ENCODE measurements at places on chromosomes 3 and 15.

GRCh38 chr3:120473896-120474675 is 23.3 kb upstream of the FSTL1 start:
- DNase-seq: no peak

- no peak for DNase-seq
Observed at GRCh38 chr15:97858296-97858695, 102.2 kb upstream of the ARRDC4 start.

GRCh38 chr15:45199136-45199810 is 11.5 kb upstream of the SHF start:
- peak; percentile 41 for DNase-seq

- DNase-seq: no peak
Observed at GRCh38 chr3:47260605-47261004, 22.0 kb downstream of the KIF9 start.

GRCh38 chr3:141302364-141303141 is 65.8 kb upstream of the ZBTB38 start:
- no peak for DNase-seq

GRCh38 chr3:69240651-69241568 is 118.5 kb upstream of the LMOD3 start:
- DNase-seq: no peak

DNA sequence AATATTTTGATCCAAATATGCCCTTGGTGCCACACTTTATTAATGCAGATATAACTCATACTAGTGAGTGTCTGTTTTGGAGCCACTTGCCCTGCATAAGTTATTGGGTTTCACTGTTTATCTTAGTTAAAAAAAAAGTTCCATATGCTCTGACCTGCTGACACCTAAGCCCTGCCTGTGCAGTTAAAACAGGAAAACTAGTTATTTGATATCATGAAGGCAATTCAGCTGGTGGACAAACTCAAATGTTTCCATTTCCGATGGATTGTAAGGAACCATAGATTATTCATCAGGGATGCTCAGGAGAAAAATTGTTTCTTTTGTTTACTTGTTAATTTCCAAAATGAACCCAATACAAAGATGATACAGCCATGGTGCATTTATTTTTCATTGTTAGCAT is 68.3 kb downstream of the NR2F2 start:
- DNase-seq: no peak

GRCh38 chr3:197472151-197472550 is 83.6 kb downstream of the BDH1 start:
- DNase-seq: no peak

- DNase-seq: no peak
Observed at GRCh38 chr3:110623571-110623970, 448.0 kb upstream of the NECTIN3 start.

GRCh38 chr3:2921903-2922302 is 188.3 kb downstream of the IL5RA start:
- DNase-seq: no peak

DNA sequence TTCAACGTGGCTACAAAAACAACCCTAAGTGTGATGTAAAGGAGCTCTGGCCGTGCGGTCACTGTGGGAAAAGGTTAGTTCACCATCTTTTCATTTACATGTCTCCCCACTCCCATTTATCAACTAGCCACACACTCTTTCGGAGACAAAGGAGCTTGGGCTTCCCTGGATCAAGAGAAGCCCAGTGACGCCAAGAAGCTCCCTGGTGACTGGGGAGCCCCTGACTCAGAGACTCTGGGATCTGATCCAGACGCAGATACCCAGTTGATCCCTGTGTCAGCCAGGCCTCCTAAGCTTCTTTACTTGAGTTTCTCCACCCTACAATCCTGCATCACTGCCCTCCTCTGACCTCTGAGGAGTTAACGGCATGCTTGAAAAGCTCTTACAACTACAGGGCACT is 43.9 kb downstream of the HEG1 start:
- no peak for DNase-seq

- peak; percentile 8 for DNase-seq
Observed at GRCh38 chr3:59542276-59542675, 492.5 kb upstream of the CFAP20DC start.

GRCh38 chr15:53841651-53842050 is 82.2 kb upstream of the WDR72 start:
- DNase-seq: no peak

DNA sequence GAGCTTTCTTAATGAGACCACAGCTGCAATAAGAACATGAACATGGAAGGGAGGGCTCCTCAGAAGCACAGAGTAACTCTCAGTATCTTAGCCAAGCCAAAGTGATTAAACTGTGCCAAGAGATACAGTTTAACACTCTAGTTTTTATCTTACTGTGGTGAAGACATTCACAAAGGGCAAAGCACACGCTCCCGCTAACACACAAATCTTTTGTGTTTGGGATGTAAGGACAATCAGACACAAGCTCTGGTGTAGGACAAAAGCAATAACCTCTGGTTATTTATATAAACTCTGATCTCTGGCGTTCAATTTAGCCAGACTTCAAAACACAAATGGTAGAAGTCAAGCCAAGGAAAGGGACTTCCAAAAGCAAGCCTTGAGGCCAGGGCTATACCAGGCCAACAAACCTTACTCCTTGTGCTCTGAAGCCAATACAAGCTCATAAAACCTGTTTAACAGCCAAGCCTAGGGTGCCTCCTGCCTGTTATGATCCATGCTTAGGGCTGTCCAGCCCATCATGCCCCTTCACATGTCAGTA is 27.8 kb downstream of the DPH3 start:
- DNase-seq: no peak

- no peak for DNase-seq
Observed at GRCh38 chr3:156593814-156594213, 38.9 kb upstream of the SSR3 start.

- no peak for DNase-seq
Observed at GRCh38 chr3:15973414-15973813, 175.6 kb upstream of the ANKRD28 start.

DNA sequence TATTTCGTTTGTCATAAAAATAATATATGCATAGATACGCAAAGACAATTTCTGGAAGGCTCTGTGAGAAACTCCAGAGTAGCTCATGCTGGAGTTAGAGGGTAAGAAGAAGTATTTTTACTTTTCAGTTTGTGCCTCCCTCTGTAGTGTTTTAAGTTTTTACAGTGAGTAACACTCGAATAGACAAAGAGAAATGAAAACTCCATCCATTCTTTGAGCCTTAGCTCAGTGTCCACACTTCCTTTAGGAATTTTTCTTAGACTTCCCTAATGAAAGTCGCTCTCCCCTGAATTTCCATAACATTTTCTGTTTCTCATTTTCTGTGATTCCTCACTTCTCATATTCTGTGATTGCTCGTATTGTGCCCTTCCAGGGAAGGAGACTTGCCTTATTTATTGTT is 2.1 kb downstream of the BLOC1S6 start:
- no peak for DNase-seq

DNA sequence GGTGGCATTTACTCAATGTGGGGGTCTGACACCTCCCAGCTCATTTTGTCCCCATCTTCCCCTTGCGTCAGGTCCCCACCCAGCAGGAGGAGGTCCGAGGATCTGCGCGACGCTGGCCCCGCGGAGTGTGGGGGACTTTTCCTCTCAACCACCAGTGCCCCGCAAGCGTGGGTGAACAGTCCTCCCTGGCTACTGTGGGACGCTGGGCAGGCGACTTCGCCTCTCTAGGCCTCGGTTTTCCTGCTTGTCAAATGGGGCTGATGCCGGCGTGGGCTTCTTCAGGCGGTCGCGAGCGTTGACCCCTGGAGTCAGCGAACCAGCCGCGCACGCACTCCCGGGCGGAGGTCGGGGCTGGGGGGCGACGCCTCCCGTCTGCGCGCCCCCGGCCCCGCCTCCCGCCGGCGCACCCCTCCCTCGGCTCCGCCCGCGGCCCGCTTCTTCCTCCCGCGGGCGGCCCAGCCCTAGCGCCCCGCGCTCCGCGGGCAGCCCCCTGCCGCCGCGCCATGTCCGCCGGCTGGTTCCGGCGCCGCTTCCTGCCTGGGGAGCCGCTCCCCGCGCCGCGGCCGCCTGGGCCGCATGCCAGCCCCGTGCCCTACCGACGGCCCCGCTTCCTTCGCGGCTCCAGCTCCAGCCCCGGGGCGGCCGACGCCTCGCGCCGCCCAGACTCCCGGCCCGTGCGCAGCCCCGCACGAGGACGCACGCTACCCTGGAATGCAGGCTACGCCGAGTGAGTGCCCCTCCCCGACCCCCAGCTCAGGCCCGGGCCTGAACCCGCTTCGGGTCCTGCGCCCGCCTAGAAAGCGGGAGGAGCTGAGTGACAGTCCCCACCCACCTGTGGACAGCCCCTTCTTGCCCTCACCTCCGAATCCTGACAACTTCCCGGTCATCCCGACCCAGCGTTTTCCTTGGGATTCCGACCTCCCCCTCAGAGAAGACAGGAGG is at the start of gene PPM1M:
Gene PPM1M, plus strand, starts transcription at position 438 of the 942 bp plus-strand sequence. Its CDS starts 66 bp downstream, at position 504.
- DNase-seq: peak; percentile 63

GRCh38 chr15:80654299-80654698 is 40.8 kb upstream of the ABHD17C start:
- no peak for DNase-seq

DNA sequence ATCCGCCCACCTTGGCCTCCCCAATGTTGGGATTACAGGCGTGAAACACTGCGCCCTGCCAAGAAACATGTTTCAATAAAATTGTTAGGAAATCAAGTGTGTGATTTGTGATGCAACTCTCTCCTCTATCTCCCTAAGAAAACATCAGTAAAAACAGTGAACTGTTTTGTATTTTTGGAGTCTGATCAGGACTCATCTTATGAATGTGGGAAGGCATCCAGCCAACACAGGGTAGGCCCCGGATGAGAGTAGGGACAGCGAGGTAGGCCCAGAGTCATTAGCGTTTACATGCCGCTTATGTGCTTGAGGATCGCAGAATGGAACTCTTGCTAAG is 884 bp upstream of the GLYCTK start:
- DNase-seq: no peak

DNA sequence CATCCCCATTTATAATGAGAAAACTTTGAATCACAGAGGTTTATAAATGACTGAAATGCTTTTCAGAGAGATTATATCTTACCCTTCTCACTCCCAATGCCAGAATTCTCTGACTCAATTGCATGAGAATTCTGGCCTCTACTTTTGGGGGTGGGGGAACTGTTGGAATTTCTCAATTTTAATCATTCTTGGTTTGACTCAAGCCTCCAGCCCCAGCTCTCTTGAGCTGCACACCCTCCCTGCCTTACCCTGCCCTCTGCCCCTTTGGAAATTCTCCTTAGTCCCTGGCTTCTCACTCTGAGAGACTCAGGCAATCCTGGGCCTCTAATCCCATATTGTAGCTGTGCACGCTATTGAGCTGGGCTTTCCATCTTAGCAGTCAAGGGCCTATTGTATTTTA is 44.2 kb downstream of the ZNF589 start:
- DNase-seq: no peak

DNA sequence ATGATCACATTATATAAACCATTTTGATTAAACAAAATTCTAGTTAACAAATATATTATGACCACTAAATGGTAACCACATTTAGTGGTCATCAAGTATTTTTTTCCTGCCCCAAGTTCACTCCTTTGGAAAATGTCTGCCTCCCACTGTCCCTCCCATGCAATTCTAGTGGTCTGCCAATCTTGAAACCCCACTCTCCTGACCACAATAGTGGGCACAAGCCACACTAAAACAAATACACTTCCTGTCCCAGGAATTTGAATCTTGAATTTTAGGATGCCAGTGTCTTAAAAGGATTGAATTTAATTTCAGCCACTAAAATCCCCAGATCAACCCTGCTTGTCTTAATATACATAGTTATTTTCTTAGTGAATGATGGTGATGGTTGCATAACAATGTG is 14.0 kb upstream of the GPR156 start:
- no peak for DNase-seq

- no peak for DNase-seq
Observed at GRCh38 chr3:136835813-136836510, 17.0 kb downstream of the SLC35G2 start.

GRCh38 chr15:67720556-67721175 is 104.6 kb upstream of the SKOR1 start:
- no peak for DNase-seq

- no peak for DNase-seq
Observed at GRCh38 chr3:43041517-43041916, 62.4 kb downstream of the GASK1A start.

GRCh38 chr15:80660119-80660518 is 35.0 kb upstream of the ABHD17C start:
- DNase-seq: no peak

DNA sequence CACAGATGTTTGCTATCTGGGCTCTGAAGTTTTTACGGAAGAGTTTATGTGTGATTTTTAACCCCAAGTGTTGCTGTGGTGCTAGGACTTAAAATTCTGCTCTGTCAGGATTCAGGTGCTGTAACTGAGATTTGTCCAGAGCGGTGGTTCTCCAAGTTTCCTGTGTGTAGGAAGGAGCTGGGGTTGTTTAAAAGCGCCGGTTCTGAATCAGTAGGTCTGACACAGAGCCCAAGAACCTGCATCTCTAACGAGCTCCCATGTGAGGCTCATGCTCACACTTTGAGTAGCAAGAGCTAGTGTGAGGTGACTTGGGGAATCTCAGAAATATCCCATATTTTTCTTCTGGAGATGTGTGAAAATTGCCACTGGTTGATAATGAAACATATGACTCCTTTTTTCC is 325.5 kb downstream of the SATB1 start:
- DNase-seq: no peak

DNA sequence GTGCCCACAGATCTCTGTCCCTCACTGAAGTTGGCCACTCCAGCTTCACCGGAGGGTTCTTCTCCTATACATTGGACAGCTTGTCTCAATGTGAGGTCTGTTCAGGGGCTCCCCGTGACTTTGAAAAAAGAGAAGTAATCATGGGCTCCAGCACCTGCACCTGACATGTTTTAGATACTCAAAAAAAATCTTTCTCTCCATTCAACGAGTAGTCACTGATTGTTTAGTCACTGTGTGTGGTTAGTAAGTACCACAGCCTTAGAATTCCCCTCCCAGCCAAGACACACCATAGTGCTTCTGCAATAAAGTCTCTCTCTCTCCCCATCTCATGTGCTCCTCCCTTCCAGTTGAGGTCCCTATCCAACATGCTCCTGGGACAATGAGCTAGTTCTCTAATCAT is 18.6 kb downstream of the CCR9 start:
- DNase-seq: no peak

- DNase-seq: no peak
Observed at GRCh38 chr3:193086681-193087080, 154.3 kb upstream of the PLAAT1 start.

GRCh38 chr15:61951949-61952348 is 108.3 kb downstream of the VPS13C start:
- DNase-seq: no peak

- no peak for DNase-seq
Observed at GRCh38 chr15:59179717-59180116, 26.9 kb upstream of the LDHAL6B start.

DNA sequence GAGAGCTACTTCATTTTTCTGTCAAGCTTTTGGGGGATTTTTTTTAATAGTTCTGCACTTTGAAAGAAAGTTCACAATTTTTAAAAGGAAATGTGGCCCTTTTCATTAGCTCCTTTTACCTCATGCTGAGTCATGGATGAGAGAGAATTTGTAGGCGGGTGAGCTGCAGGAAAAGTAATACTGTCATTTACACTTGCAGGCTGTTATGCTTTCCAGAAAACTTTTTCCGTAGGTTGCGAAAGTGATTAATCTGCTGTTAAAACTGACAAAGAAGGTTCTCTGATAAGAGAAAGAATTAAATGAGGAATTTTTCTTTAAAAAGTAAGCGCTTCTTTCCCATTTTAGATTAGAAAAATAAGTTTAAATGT is 430.2 kb downstream of the LPP start:
- DNase-seq: no peak

GRCh38 chr3:189809583-189809982 is 178.4 kb downstream of the TP63 start:
- DNase-seq: no peak

- no peak for DNase-seq
Observed at GRCh38 chr3:30615615-30616346, 9.4 kb downstream of the TGFBR2 start.

GRCh38 chr3:33250712-33251111 is 26.5 kb upstream of the FBXL2 start:
- DNase-seq: no peak
